Colonic mucosa (tissue), 4 donors: ENCODE measurements at places on chromosomes 6 and 20. TPM values are rescaled to one million over a fixed set of nuclear protein-coding genes. Genes with fewer than 3 reads are reported as not detected.

GRCh38 chr6:4760773-4761172 lies 15.4 kb upstream of the CDYL start:
- no peaks in the 10 kb centered on the region for H3K36me3 ChIP-seq
- no peak overlapping the region for H3K4me3 ChIP-seq
- H3K27ac ChIP-seq: no peak overlapping the region
- DNase-seq: no peak
- no peaks in the 10 kb centered on the region for H3K4me1 ChIP-seq

DNA sequence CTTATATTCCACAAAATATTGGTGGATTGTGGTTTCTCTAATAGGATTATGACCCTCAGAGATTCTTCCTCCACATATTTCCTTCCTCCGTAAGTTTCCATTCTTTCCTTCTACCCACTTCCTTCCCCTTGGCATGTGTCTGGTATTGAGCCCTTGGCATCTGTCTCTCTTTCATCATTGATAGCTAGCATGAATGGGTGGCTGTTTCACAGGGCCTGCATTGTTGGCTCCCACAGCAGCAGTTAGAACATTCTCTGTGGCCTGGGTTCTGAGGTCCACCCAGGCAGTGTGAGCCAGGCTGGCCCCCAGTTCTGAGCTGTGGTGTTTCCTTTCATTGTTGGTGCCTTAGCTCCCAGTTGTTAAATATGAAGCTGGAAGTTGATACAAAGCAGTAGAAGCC lies 125.3 kb downstream of the ANKS1A start:
- H3K4me3 ChIP-seq: no peak overlapping the region
- H3K27ac ChIP-seq: no peak overlapping the region
- H3K36me3 ChIP-seq: no peaks in the 10 kb centered on the region
- H3K27me3 ChIP-seq: no peaks in the 10 kb centered on the region
- H3K4me1 ChIP-seq: peaks cover 2% of the 10 kb centered on the region
- no peak for DNase-seq

- peaks cover 18% of the 10 kb centered on the region for H3K4me1 ChIP-seq
- H3K36me3 ChIP-seq: no peaks in the 10 kb centered on the region
- no peak overlapping the region for H3K4me3 ChIP-seq
- no peaks in the 10 kb centered on the region for H3K27me3 ChIP-seq
These were observed 38.7 kb downstream of the C6orf132 start for GRCh38 chr6:42103753-42104094.

- no peaks in the 10 kb centered on the region for H3K27me3 ChIP-seq
- no peak overlapping the region for H3K27ac ChIP-seq
- no peaks in the 10 kb centered on the region for H3K4me1 ChIP-seq
- H3K36me3 ChIP-seq: no peaks in the 10 kb centered on the region
- no peak overlapping the region for H3K4me3 ChIP-seq
These were observed 526.5 kb downstream of the NKAIN2 start for GRCh38 chr6:124330197-124330596.

DNA sequence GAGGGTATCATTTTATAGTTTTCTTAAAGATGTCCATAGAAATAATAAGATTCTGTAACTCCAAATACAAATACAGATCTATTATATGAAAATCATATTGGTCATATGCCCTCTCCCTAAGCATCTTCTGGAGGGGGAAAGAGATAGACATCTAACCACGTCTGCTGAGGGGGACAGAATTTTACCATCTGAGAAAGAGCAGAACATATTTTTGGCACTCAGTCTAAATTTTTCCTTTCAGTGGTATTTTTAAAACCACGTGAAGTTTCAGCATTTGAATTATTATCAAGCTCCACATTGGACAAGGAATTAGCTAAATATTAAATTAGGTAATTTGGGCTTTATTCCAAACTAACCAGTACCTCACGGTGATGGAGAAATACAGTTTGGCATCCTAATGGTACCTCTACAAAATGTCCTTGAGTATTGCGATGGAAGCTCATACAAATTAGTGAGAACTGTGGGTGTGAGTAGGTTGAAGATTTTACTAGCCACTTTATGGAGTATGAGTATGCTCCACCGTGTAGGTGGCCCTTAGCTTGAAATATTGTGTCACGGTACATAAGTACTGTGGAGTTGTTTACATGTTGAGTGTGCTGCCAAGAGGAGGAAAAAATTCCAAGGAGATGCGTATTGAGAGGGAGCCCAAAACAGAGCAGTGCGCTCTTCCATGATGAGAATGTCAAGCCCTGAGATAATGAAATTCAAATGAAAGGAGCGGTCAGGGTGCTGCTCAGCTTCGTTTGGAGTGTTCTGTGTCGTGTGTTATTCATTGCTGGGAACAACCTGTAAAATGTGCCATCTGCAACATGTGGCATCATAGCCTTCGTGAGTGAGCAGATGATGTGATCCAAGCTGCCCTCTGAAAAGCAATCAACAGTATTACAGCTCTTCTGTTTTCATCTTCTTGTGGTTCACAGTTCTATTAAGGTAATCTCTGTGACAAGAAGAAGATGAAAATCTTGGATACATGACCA lies 48.4 kb upstream of the PHACTR2 start:
- no peaks in the 10 kb centered on the region for H3K4me1 ChIP-seq
- no peaks in the 10 kb centered on the region for H3K27me3 ChIP-seq
- no peak overlapping the region for H3K27ac ChIP-seq
- H3K4me3 ChIP-seq: no peak overlapping the region

DNA sequence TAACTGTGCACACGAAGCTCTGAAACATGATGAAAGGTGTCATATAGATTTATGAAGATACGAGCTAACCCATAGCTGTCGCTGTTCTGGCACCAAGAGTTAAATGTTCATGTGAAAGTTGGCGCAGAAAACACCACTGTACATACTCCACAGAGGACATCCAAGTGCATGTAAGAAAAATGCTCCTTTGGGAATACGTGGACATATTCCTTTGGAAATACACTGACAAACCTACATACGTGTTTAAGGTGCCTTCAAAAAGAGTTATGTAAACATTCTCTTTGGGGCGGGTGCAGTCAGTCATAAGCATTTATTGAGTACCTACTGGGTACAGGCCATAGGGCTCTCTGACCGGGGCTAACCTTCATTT lies 723 bp upstream of the ARID1B start:
- no peaks in the 10 kb centered on the region for H3K36me3 ChIP-seq
- H3K27me3 ChIP-seq: no peaks in the 10 kb centered on the region
- peak overlapping the region; percentile 98 for H3K27ac ChIP-seq

DNA sequence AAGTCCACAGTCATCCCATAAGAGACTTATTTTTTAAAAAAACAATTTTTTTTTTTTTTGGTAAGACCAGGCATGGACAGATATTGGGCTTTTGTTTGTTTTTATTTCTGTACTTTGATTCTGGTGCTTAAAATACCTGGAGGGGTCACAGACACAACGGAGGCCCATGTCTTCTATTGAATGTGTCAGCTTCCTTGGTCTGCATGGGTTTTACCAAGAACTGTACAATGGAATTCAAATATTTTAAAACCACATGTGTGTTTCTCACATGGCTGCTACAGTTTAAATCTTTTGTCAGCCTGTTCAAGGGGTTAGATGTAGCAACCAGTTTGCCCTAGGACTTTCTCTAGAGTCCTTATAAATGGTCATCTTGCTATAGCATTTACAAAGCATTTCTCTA lies 139.8 kb downstream of the SOX4 start:
- no peak overlapping the region for H3K27ac ChIP-seq
- H3K4me3 ChIP-seq: no peak overlapping the region
- no peaks in the 10 kb centered on the region for H3K4me1 ChIP-seq
- no peaks in the 10 kb centered on the region for H3K36me3 ChIP-seq

DNA sequence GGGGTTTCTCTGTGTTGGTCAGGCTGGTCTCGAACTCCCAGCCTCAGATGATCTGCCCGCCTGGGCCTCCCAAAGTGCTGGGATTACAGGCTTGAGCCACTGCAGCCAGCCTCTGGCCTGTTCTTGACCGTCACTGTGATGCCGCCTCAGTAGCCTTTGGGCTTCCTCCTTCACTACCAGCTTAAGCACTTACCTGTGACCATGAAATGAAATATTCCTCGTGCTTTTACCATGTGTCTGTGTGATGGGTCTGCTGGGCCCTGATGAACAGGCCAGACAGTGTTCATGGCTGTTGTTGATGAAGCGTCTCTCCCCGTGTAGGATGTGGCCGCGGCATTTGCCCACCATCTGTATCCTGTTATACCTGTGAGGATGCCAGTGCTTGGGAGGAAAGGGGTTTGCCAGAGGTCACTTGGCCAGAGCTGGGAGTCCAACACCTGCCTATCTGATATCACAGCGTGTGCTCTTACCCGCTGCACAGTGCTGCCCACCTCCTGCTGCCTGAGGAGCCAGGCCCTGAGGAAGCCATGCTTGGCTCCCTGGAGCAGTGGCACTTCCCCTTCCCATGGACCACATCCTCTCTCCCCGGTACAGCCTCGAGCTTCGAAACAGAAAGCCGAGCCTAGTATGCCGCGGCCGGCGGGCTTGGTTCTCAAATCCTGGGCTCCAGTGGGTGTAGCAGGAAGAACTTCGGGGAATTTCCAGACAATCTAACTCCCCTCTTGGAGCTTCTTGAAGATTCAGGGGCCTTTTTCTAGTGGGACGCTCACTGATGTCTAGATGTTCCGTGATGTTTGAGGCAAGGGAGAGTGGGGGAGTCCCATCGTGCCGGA lies 167.9 kb downstream of the ZDHHC14 start:
- no peaks in the 10 kb centered on the region for H3K4me1 ChIP-seq
- H3K27me3 ChIP-seq: no peaks in the 10 kb centered on the region
- DNase-seq: no peak
- no peaks in the 10 kb centered on the region for H3K36me3 ChIP-seq
- H3K4me3 ChIP-seq: no peak overlapping the region

- H3K4me1 ChIP-seq: peaks cover 5% of the 10 kb centered on the region
- H3K27ac ChIP-seq: no peak overlapping the region
- H3K36me3 ChIP-seq: no peaks in the 10 kb centered on the region
- H3K27me3 ChIP-seq: no peaks in the 10 kb centered on the region
- DNase-seq: no peak
These were observed 36.7 kb downstream of the SRC start for GRCh38 chr20:37382482-37383120.

DNA sequence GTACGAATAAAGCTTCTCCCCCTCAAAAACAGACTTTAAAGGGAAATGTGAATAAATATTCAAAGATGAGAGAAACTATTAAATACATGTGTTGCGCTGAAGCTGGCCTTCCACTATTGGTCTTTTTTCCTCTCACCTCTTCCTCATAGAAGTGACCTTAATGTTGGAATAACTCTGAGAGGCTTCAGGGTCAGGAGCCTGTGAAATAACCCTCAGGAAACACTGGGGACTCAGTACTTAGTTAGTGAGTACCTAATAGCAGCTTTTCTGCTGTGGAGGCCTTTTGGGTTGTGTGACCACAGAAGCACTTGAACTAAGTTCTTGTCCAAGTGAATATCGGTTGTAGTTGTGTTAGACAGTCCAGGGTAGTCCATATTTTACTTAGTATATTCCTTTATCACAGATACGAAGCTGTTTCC lies 799 bp upstream of the SHPRH start:
- H3K4me1 ChIP-seq: peaks cover 6% of the 10 kb centered on the region
- peak overlapping the region; percentile 75 for H3K27ac ChIP-seq
- no peaks in the 10 kb centered on the region for H3K36me3 ChIP-seq
- DNase-seq: no peak
- H3K4me3 ChIP-seq: peak overlapping the region; percentile 78
- H3K27me3 ChIP-seq: no peaks in the 10 kb centered on the region

GRCh38 chr20:31670371-31671228 lies 32.9 kb downstream of the COX4I2 start:
- no peaks in the 10 kb centered on the region for H3K27me3 ChIP-seq
- peak; percentile 67 for DNase-seq
- no peaks in the 10 kb centered on the region for H3K36me3 ChIP-seq
- peak overlapping the region; percentile 76 for H3K27ac ChIP-seq

- no peaks in the 10 kb centered on the region for H3K27me3 ChIP-seq
- no peak overlapping the region for H3K4me3 ChIP-seq
- H3K36me3 ChIP-seq: no peaks in the 10 kb centered on the region
- peak; percentile 18 for DNase-seq
- no peak overlapping the region for H3K27ac ChIP-seq
- H3K4me1 ChIP-seq: no peaks in the 10 kb centered on the region
These were observed 65.6 kb downstream of the TULP4 start for GRCh38 chr6:158377860-158378259.

DNA sequence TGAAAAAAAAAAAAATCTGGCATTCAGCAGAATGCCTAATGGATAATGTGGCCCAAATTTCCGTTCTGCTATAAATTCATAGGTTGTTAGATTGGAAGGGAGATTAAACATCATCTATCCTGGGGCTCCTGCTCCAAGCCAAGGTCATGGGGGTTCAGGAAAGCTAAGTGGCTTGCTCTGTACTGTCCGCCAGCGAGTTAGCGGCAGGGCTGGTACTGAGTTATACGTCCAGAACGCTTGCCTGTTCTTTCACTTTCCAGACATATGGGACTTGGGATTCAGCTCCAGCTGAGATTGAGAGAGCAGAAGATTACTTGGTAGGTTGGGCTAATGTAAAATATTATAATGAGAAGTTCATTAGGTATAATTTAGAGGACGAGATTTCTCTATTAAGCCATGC lies 858 bp downstream of the RWDD1 start:
- H3K4me1 ChIP-seq: peaks cover 15% of the 10 kb centered on the region
- peak overlapping the region; percentile 87 for H3K4me3 ChIP-seq
- H3K27ac ChIP-seq: peak overlapping the region; percentile 89
- DNase-seq: peak; percentile 41
- H3K27me3 ChIP-seq: no peaks in the 10 kb centered on the region

DNA sequence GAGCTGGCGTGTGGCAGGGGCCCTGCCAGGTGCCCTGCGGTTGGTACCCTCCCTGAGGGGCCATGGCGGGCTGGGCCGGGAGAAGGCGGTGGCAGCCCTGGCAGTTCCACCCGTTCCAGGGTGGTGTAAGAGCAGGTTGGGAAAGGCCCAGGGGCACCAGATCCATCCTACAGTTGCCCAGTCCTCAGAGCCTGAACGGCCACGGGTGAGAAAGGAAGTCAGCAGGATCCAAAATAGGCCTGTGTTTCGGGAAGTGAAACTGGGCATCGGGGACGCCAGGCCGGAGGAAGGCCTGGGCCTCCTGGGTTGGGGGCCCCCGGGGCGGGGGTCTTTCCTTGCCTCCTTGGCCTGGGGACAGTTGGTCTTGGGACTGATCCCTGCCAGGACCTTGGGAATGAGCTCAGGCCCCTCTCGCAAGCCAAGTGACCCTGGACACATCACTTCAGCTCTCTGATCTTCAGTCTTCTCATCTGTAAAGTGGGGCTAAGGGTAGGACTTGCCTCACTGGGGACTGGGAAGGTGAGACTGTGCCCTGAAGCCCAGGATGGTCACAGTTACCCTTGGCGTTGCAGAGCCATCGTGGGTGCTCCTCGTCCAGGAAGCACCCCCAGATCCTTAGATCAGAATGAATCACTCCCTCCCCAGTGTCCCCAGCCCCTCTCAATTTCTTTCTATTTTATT lies 18.1 kb upstream of the NOL4L start:
- no peaks in the 10 kb centered on the region for H3K36me3 ChIP-seq
- no peak for DNase-seq
- H3K4me1 ChIP-seq: no peaks in the 10 kb centered on the region
- no peak overlapping the region for H3K4me3 ChIP-seq
- no peaks in the 10 kb centered on the region for H3K27me3 ChIP-seq

- no peaks in the 10 kb centered on the region for H3K4me1 ChIP-seq
- no peak overlapping the region for H3K4me3 ChIP-seq
- no peaks in the 10 kb centered on the region for H3K27me3 ChIP-seq
- H3K27ac ChIP-seq: no peak overlapping the region
These were observed 98.7 kb downstream of the RNF144B start for GRCh38 chr6:18485660-18486435.

- H3K4me1 ChIP-seq: no peaks in the 10 kb centered on the region
- H3K36me3 ChIP-seq: no peaks in the 10 kb centered on the region
- H3K27ac ChIP-seq: no peak overlapping the region
- DNase-seq: peak; percentile 36
- H3K27me3 ChIP-seq: peaks cover 20% of the 10 kb centered on the region
- no peak overlapping the region for H3K4me3 ChIP-seq
These were observed 4.2 kb downstream of the RIMS4 start for GRCh38 chr20:44805979-44806620.

The EGFL8 gene
- 10.4 TPM for total RNA-seq

The AIF1 gene
- total RNA-seq: 20.7 TPM

The CDSN gene
- total RNA-seq: not detected

The RHAG gene
- total RNA-seq: 0.54 TPM

The CDK19 gene
- total RNA-seq: 20.2 TPM

The PXDC1 gene
- 8.8 TPM for total RNA-seq

The GTSF1L gene
- total RNA-seq: not detected

The ANGPT4 gene
- total RNA-seq: not detected
